Activated T-helper 17 cell treated with anti-CD3 and anti-CD28 coated beads, Interleukin-2, amount 50 U/mL, for 72 hours (primary cell): ENCODE measurements at places on chromosomes 1 and 21.

GRCh38 chr1:155044812-155045657, 6.1 kb upstream of the ADAM15 start:
- H3K36me3 ChIP-seq: no peaks in the 10 kb centered on the region
- no peak overlapping the region for H3K4me3 ChIP-seq
- ATAC-seq: peak; percentile 98
- no peaks in the 10 kb centered on the region for H3K27me3 ChIP-seq
- H3K27ac ChIP-seq: peak overlapping the region; percentile 62

- H3K27ac ChIP-seq: no peak overlapping the region
- no peak overlapping the region for H3K4me3 ChIP-seq
- ATAC-seq: no peak
- no peaks in the 10 kb centered on the region for H3K27me3 ChIP-seq
Measured at GRCh38 chr1:63632110-63632509, 38.9 kb downstream of the PGM1 start.

DNA sequence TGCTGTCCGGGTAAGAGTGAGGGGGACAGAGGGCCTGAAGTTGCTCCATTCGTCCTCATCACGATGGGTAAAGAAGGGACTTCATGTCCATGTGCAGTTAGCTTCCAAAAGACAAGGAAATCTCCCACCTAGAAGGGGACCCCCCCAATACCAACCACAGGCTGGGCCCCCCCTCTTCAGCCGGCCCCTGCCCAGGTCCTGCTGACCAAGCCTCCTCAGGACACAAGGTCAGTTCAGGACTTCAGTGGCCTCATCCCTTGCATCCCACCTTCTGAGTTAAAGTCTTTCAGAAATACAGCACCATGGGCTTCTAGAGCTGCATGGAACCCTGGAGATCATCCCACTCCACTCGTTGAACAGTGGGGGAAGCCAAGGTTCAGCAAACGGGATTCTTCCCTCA, 115.4 kb upstream of the ERG start:
- H3K27ac ChIP-seq: no peak overlapping the region
- H3K27me3 ChIP-seq: peaks cover 14% of the 10 kb centered on the region
- ATAC-seq: no peak
- no peaks in the 10 kb centered on the region for H3K4me1 ChIP-seq

DNA sequence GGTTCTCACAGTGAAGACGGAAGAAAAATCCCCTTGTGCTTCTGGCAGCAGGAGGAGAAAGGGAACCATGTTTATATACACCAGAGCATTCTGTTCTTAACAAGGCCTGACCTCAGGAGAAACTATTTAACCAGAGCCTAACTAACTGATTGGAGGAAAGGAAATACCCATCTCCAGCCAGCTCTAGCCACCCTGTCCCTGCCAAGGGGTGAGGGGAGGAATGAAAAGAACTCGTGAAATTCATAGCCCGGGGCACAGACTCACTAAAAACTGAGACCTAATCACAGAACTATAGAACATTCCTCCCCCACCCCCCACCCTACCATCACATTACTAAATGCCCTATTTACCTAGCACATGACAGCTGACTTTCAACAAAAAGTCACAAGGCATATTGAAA, 65.0 kb downstream of the KCNH1 start:
- peaks cover 8% of the 10 kb centered on the region for H3K27me3 ChIP-seq
- H3K36me3 ChIP-seq: no peaks in the 10 kb centered on the region
- H3K4me1 ChIP-seq: no peaks in the 10 kb centered on the region
- ATAC-seq: no peak

DNA sequence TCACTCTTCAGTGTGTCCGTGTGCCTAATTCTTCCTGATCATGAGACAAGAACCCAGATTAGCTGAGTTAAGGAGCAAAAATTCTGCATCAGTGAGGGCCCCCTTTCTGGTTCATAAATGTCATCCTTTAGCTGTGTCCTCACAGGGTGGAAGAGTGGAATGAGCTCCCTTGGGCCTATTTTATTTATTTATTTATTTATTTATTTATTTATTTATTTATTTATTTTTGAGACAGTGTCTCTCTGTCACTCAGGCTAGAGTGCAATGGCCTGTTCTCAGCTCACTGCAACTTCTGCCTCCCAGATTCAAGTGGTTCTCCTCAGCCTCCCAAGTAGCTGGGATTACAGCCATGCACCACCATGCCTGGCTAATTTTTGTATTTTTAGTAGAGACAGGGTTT, 131.7 kb downstream of the PATJ start:
- no peaks in the 10 kb centered on the region for H3K27me3 ChIP-seq
- ATAC-seq: no peak
- peaks cover 69% of the 10 kb centered on the region for H3K36me3 ChIP-seq
- H3K4me3 ChIP-seq: no peak overlapping the region
- H3K27ac ChIP-seq: no peak overlapping the region
- H3K4me1 ChIP-seq: peaks cover 5% of the 10 kb centered on the region

DNA sequence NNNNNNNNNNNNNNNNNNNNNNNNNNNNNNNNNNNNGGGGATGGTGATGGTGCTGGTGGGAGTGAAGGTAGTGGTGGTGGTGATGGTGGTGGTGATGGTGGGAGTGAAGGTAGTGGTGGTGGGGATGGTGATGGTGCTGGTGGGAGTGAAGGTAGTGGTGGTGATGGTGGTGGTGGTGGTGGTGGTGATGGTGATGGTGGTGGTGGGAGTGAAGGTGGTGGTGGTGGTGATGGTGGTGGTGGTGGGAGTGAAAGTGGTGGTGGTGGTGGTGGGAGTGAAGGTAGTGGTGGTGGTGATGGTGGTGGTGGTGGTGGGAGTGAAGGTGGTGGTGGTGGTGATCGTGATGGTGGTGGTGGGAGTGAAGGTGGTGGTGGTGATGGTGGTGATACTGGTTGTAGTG, 93.6 kb downstream of the CRYAA start:
- no peaks in the 10 kb centered on the region for H3K27me3 ChIP-seq
- H3K4me3 ChIP-seq: no peak overlapping the region
- no peaks in the 10 kb centered on the region for H3K36me3 ChIP-seq
- no peaks in the 10 kb centered on the region for H3K4me1 ChIP-seq

GRCh38 chr21:42009018-42009830, 936 bp downstream of the ZBTB21 start:
- ATAC-seq: peak; percentile 28
- H3K36me3 ChIP-seq: peaks cover 47% of the 10 kb centered on the region
- no peaks in the 10 kb centered on the region for H3K27me3 ChIP-seq
- H3K27ac ChIP-seq: peak overlapping the region; percentile 99
- peak overlapping the region; percentile 90 for H3K4me3 ChIP-seq
- H3K4me1 ChIP-seq: peaks cover 28% of the 10 kb centered on the region

- ATAC-seq: no peak
- peak overlapping the region; percentile 74 for H3K27ac ChIP-seq
- H3K4me1 ChIP-seq: peaks cover 29% of the 10 kb centered on the region
- H3K36me3 ChIP-seq: no peaks in the 10 kb centered on the region
- H3K27me3 ChIP-seq: no peaks in the 10 kb centered on the region
Measured at GRCh38 chr1:225899044-225899925, 10.3 kb upstream of the LEFTY1 start.
